ENCODE measurements at places on chromosomes 7 and 10. TPM values are rescaled to one million over a fixed set of nuclear protein-coding genes. Genes with fewer than 3 reads are reported as not detected.

DNA sequence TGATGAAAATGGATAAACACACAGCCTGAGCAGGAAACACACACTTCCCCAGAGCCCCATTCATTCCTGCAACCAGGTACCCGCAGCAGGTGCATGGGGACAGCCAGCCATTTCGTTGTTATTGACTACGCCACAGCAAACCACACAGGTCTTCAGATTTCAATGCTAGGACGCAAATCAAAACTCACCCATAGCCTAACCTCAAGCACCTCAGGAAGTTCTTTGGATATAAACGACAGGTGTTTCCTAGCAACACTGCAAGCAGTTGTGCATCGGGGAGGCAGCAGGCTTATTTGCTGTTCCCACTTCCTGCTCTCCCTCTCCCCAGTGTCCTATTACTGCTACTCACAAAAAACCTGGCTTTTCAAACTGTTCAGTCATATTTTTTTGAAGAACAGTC lies 176.5 kb upstream of the FRMD4A start:
- DNase-seq: peak; percentile 47

DNA sequence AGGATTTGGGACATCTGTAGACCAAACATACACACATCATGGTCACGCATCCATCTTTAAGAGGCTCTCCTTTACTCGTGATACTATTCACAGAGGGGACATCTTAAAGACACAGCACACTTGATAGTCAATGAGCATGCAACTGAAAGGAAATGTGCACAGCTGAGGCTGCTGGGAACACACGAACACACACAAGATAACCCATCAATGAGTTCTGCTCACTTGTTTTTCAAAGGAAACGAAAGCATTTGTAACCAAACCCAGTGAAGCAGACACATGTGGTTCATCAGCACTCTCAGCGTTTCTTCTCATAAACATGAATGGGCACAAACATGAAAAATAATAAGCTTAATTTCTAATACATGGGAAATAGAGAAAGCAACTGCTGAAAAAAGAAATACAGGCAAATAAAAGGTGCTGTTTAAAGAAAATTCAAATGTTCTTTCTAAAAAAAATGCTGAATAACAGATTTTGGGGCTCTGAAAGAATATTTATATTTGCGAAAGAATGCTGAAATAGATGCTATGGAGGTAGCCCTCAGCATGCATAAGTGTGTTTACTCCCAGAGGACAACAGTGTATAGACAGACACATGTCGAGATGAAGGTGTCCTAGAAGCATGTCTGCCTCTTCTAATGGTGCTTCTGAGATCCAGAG lies 59.7 kb upstream of the LAMB4 start:
- DNase-seq: no peak

- no peak for DNase-seq
Measured at GRCh38 chr10:122588381-122588780, 27.8 kb downstream of the DMBT1 start.

ADCY1 gene
- total RNA-seq: 5.7 TPM

SNX10 gene
- total RNA-seq: 5.8 TPM

TAS2R5 gene
- 2.8 TPM for total RNA-seq

ACBD7 gene
- total RNA-seq: 0.99 TPM

CASP2 gene
- 18.6 TPM for total RNA-seq

PRKG1 gene
- total RNA-seq: 41.8 TPM
